ENCODE measurements at places on chromosomes 1 and 21.

- DNase-seq, result no peak
These were observed 179.2 kb downstream of the ATP6V1G3 start for GRCh38 chr1:198361237-198361767.

- no peak for DNase-seq
These were observed 119.7 kb downstream of the TPTE start for GRCh38 chr21:10641107-10641506.

GRCh38 chr1:14267991-14268390, 330.5 kb upstream of the KAZN start:
- no peak for DNase-seq

GRCh38 chr21:39014747-39015146, 168.5 kb downstream of the PSMG1 start:
- no peak for DNase-seq

- no peak for DNase-seq
These were observed 8.6 kb upstream of the NUAK2 start for GRCh38 chr1:205330150-205330549.

DNA sequence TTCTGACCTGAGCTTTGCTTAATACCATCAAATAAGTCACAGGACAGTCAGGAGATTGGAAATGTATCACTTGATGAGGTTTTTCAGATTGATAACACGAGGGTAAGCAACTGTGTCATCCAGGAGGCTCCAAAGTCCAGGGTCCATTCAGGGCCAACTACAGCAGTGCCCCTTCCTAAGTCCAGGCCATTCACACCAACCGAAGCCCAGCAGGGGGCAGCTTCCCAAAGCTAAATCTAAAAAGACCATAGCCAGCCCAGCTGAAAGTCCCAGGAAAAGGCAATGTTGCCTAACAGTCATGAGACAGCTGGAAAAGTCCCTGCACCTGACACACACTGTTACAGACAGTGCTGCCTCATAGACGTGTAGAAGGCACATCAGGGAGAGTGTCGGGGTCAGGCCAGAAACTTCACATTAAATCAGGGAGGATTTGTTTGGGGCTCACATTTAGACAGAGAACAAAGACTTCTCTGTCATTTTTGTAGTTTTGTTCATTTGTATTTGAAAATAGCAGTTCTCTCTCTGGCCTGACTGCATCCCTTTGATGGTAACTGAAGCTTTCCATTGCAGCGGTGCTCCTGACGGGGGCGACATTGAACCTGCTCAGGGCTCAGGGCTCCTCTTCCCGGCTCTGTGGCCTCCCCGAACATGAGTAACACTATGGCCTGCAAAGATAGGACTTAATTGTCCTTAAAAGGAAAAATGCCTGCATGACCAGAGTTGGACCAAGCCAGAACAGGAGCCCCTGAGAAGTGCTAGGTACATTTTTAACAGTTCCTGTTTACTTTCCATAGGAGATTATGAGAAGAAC, 200.4 kb downstream of the NRIP1 start:
- DNase-seq, result no peak

DNA sequence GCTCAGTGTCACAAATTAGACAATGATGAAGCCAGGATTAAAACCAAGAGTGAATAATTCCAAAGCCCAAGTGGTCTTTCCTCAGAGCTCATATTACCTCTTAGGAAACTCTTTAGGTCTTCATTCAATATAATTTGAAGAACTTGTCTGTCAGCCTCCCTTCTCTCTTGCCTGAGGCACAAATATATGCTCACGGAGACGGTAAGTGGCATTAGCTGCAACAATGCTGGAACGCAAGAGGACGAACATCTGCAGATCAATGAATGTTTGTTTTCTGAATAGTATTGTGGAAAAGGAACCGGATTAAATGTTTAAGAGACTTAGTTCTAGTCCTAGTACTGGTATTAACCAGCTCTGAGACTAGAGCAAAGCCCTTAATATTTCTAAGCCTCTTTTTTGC, 39.7 kb upstream of the LYST start:
- DNase-seq, result no peak

DNA sequence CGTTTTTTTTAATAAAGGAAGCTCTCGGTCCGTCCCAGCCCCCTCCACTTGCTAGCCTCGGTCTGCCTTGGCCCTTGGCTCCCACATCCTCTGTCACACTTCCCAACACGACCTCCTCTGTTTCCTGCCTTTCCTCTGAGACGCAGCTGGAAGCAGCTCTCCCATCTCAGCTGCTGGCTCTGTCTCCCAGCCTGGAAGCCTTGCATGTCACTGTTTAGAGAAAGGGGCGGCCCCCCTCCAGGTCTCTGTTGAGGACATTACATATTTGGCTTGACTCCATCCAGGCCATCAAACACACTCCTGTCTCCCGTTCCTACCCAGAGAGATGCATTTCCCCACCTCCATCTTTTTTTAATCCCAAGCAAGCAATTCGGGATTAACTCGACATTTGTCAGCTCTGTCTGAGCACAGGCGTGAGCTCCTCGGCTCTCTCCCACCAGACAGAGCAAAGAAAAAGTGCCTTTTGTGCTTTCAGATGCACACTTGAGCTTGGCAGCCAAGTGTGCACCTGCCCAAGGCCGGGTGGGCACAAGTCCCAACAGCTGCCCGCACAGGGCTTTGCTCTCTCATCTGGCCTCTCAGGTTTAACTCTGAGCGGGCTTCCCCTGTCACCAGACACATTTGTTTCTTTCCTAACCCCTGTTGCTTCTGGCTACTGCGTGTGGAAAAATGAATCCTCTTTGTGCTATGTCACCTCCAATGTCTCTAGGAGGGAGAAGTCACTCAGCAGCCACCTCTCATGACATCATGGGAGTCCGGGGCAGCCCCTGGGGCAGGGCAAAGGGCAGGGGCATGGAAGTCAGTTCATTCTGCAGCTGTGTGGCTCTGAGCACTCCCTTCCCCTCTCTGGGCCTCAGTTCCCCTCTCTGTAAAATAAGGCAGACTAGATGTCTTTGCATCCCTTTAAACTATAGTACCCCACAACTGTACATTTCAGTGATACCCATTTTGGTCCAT, 108.3 kb downstream of the KCND3 start:
- no peak for DNase-seq

DNA sequence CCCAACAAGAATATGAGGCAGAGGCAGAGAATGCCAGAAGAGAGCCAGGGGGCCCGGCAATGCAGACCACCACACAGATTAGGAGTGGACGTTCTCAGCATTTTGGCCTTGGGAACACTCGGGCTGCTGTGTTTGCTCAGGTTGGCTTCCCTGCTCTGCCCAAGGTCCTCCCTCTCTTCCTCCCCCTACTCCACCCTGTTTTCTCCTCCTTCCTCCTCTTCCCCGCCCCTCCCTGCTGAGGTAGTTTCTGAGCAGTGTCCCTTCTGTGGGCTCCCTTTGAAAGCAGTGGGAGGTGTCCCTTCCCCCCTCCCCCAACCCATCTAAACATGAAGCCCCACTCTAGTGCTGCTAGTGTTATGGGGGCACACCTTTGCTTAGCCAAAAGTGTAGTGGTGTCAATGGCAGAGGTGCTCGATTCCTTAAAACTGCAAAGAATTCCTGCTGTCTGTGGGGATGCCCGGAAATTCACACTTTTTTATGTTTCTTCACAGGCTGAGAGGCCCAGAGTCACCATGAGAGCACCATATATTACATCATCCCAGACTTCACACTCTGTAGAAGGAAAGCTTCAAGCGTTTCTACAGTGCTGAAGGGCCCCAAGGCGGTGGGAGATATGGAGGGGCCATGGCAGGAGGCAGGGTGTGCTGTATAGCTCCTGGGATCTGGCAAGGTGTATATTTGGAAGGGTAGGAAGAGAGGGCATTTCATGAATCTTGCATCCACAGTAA, at the start of gene HHIPL2:
Gene HHIPL2 (minus strand): TSS at position 161 of the 728 bp plus-strand sequence. CDS start 60 bp downstream, at position 101.
- no peak for DNase-seq

DNA sequence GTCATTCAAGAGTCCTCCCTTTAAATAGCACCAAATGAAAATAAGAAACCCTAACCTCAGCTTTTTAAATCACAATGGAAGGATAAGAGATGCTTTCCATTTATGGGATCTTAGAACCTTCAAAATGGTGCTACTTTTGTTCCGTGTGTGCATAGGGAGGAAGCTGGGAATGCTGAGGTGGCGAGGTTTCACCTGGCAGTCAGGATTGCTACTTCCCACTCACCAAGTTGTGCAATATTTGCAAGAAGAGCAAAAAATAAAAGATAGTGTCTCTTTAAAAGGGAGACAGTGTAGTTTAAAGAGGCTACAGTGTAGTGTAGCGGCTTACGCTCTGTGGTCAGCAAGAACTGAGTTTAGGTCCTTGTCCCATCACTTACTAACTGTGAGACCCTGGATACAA, 392.4 kb upstream of the ST6GALNAC5 start:
- no peak for DNase-seq

DNA sequence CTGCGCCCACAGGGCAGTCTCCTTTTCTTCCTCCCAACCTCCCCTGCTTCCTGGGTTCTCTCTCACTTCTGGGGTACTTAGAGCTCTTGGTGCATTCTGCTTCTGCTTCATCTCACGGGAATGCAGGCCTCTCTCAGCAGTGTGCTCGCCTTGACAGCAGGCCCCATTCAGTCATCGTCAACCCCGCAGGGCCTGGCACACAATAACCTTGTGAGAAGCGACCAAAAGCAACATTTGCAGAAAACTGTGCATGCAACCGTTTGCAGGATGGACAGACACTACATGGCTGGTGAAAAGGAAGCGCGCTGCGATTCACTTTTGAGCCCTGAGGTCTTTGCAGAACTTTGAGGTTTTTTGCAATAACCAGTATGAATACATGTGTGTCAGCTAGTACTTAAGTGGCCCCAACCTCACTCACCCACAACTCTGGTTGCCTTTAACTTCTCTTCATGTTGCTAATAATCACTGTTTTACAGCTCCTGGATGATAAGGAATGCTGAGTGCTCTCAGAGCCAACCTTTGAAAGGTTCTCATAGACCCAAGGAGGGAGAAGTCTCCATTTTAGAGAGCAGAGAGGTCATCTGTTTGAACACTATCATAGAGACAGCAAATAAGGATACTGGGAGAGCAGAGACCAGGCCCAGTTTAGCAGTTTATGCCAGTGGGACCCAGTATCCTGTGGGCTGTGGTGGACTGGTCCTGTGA, 2.5 kb upstream of the CD160 start:
- DNase-seq, result no peak

DNA sequence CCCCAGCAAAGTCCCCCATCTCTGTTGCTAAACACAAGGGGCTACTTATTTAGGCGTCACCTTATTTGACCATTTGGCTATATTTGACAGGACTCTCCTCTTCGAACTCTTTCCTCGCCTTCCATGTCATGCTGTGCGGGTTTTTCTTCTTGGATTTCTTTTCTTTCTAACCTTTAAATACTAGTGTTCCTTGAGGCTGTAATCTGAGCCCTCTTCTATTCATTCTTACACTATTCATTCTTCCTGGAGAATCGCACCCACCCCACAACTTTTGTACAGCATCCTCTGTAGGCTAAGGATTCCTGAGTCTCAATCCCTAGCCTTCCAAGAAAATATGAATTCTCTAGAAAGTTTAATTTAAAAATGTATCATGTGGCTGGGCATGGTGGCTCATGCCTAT, 61.7 kb upstream of the C1orf115 start:
- no peak for DNase-seq
